ENCODE measurements at places on chromosomes 16 and 17.

- H3K36me3 ChIP-seq: no peaks in the 10 kb centered on the region
- peaks cover 5% of the 10 kb centered on the region for H3K4me1 ChIP-seq
- no peak overlapping the region for H3K4me3 ChIP-seq
Measured at GRCh38 chr16:29720703-29721102, 25.1 kb downstream of the C16orf54 start.

- no peak overlapping the region for H3K27ac ChIP-seq
- H3K27me3 ChIP-seq: no peaks in the 10 kb centered on the region
- H3K4me3 ChIP-seq: no peak overlapping the region
- peaks cover 4% of the 10 kb centered on the region for H3K36me3 ChIP-seq
- no peak for DNase-seq
- H3K4me1 ChIP-seq: no peaks in the 10 kb centered on the region
Measured at GRCh38 chr17:8273884-8274444, 14.5 kb upstream of the RANGRF start.

DNA sequence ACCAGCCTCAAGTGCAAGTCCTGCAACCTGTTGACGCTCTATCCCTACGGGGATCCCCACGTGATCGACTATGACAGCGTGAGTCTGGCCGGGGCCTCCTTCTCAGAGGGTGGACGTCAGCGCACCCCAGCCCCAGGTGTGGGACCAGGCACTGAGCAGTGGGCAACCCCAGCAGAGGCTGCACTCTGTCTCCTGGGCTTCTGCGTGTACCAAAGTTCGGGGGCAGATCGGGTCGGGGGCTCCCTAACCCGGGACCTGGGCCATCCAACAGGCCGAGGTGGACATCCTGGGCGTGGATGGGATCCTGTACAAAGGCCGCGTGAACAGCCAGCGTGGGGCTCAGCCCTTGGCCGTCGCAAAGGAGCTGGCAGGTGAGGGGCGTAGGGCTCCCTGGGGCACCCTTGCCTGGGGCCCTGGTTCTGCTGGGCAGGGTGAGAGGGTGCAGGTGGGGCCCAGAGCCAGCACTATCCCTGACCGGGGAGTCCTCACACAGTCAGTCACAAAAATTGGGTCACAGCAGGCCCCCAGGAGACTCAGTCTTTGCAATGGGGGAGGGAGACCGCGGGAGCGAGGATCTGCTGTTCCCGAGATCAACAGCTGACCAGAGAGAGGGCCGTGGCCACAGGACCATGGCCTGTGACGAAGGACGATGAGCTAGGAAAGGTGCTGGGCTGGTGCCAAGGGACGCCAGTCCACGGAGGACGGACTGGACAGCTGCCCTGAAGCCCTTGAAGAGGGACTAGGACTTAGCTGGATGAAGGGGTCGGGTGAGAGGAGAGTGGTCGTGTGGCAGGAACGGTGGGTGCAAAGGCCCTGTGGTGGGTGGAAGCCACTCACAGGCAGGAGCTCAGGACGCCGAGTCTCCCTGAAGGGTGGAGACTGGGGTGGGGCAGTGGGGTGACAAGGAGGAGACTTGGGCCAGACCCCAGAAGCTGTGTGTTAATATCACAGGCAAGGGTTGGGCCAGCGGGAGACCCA, 20.0 kb downstream of the UBALD1 start:
- no peaks in the 10 kb centered on the region for H3K4me1 ChIP-seq
- H3K36me3 ChIP-seq: no peaks in the 10 kb centered on the region
- no peak overlapping the region for H3K4me3 ChIP-seq
- no peak for DNase-seq

GRCh38 chr17:978103-979093, 1.2 kb downstream of the NXN start:
- peak; percentile 32 for DNase-seq
- no peaks in the 10 kb centered on the region for H3K36me3 ChIP-seq
- H3K27me3 ChIP-seq: peaks cover 27% of the 10 kb centered on the region
- H3K27ac ChIP-seq: no peak overlapping the region
- H3K4me3 ChIP-seq: no peak overlapping the region
- H3K4me1 ChIP-seq: peaks cover 21% of the 10 kb centered on the region

- H3K4me1 ChIP-seq: peaks cover 5% of the 10 kb centered on the region
- H3K27ac ChIP-seq: no peak overlapping the region
- H3K27me3 ChIP-seq: no peaks in the 10 kb centered on the region
- no peak overlapping the region for H3K4me3 ChIP-seq
Measured at GRCh38 chr16:70478912-70479341, 24.5 kb downstream of the FCSK start.

DNA sequence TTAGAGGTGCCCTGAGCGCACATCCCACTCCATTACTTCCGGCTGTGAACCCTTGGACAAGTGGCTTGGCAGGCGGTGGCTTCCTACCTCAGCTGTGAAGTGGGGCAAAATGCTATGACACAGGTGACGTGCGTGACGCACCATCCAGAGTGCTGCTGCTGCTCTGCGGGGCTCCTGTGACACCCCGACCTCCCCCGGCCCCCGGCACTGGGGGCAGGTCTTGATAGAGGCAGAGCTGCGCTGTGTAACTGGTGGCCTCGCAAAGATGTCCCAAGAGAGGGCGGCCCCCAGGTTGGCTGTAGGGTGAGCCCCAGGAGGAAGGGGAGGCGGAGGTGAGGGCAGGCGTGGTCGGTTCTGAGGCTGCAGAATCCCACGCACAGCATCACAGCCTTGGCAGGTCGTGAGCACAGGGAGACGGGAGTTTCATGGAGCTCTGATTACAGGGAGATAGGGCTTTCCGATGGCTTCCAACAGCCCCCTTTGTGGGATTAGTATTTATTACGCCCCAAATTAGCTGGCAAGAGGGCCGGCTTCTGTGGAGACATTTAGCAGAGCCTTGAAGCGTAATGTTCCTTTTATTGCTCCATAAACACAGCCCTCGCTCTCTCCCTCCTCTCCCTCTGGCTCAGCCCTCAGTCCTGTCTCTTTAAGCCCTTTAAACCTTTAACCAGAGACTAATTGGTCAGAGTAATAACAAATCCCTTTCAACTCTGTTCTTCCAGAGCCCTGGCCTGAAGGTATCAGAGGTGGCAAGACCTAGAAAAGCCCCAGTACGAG, 328.1 kb downstream of the C16orf95 start:
- H3K4me1 ChIP-seq: peaks cover 10% of the 10 kb centered on the region
- H3K36me3 ChIP-seq: no peaks in the 10 kb centered on the region
- no peak overlapping the region for H3K4me3 ChIP-seq

DNA sequence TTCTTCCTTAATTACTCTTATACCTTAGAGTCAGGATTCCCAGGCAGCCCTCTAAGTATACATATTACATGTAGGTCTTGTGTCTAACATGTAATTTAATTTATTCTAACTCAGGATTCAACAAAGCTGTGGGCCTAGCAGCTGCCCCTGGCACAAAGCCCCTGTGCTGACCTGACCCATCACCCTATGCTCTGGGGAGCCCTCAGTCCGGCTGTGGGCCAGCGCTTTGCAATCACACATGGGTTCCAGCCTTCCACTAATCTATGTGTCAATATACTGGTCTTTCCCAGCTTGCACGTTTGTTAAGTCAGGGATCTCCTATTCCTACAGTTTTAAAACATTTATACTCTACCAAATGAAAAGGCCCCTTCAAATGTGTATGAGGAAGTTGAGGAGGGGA, 62.7 kb upstream of the SREBF1 start:
- H3K4me3 ChIP-seq: no peak overlapping the region
- no peak for DNase-seq
- H3K27ac ChIP-seq: no peak overlapping the region
- peaks cover 6% of the 10 kb centered on the region for H3K4me1 ChIP-seq

GRCh38 chr17:21039839-21040575, 2.8 kb downstream of the USP22 start:
- H3K4me1 ChIP-seq: peaks cover 30% of the 10 kb centered on the region
- H3K4me3 ChIP-seq: no peak overlapping the region
- H3K27ac ChIP-seq: no peak overlapping the region
- DNase-seq: peak; percentile 70

DNA sequence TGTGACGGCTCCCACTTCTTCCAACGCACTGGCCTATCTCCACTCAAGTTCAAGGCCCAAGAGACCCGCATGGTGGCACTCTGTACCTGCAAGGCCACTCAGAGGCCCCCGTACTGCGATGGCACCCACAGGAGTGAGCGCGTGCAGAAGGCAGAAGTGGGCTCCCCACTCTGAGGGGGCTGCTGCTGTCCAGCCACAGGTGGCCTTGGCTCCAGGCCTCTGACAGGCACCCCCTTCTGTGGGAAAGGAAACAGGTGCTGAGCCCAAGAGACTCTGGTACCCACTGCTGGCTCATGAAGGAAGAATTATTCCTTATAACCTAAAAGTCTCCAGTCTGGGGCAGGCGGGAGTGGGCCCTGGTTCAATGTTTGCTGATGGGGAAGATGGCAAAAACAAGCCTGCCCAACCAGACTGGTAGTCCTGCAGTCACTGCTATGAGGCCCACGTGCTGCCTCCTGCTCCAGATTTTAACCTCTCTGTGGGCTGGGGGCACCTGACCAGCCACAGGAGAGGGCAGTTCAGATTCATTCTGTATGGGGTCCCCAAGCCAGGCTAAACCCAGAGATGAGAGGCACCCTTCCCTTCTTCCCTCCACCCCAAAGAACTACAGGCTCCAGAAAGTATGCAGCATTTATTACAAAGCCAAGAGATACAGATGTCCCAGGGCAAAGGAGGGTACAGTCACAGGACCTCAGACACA, 3.3 kb downstream of the CISD3 start:
- H3K4me3 ChIP-seq: no peak overlapping the region
- H3K27ac ChIP-seq: no peak overlapping the region
- H3K27me3 ChIP-seq: no peaks in the 10 kb centered on the region
- H3K4me1 ChIP-seq: peaks cover 54% of the 10 kb centered on the region

Measured in natural killer cell (primary cell).